Effector CD4-positive, alpha-beta T cell (primary cell): ENCODE measurements at places on chromosomes 12 and 14.

DNA sequence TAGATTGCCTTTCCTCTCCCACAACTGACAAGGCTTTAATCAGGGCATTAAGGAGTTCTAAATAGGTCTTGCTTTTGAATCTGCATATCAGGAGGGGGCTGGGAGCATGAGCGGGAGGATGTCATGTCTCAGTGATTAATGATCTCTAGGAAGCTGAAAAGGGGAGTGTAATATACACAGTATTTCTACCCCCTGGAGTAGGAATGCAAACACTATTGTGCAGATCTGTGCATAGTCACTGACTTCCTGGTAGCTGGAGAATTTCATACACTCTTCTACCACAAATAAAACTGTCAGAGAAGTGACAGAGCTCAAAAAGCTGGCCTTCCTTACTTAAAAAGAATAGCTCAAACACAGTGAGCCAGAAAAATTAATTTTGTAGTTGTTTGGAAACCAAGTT lies 65.8 kb downstream of the RIC8B start:
- DNase-seq: no peak

DNA sequence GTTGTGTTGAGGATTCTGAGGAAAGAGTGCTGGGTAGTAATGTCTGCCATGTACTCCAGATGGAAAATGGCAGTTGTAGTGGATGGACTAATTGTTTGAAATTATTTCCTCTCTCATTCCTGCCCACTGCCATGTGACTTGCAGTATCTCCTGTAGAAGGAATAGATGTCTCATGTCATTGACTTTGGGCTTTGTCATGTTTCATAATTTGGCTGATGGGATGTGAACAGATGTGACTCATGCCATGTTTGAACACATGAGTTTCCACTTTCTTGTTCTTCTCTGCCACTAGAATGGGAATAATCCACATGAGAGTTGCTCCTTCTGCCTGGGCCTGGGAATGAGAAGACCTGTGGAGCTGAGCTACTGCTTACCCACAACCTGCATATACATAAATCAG lies 2.4 kb upstream of the CALCOCO1 start:
- no peak for DNase-seq

DNA sequence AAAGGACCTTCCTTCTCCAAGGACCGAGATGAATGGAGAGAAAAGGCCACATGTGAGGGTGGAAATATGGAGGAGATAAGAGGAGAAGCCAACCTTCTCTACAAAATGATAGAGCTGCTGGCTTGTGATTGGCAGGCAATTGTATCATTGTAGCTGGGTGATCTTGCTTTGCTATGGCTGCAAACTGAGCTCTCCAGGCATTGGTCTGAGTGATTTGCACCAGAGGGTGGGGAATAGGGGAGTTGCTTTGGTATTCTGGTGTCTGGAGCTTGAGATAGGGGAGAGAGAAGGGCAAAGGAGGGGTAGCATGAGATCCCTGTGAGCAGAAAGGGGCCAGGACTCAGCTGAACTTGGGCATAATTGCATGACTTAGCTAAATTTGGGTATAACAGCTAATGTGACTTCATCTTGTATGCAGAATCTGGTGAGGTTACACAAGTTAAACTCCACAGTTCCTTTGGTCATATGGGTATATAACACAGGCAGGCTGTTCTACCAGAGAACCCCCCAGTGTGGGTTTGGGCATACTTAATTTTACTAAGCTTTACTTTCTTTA lies 72.0 kb downstream of the FOS start:
- no peak for DNase-seq

GRCh38 chr14:71414631-71415403 lies 507.6 kb downstream of the PCNX1 start:
- DNase-seq: no peak

GRCh38 chr12:79023784-79024183 lies 159.2 kb downstream of the SYT1 start:
- DNase-seq: no peak

DNA sequence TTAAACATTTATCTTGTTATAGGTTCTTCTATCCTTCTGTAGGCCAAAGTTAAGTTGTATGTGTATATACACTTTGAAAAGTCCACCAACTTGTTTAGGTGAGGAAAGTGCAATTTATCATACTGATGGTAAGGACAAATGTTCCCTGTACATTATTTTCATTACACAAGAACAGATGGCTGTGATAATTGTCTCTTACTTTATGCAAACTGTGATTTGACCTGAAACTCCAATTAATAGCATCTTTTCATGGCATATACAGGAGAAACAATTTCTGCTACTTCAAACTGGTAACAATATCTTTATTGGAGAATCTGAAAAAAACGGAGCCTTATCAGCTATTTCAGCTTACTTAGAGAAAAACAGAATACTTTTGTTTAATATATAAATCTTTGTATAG lies 5.6 kb downstream of the TRIM9 start:
- DNase-seq: no peak

GRCh38 chr12:46168426-46168825 lies 100.4 kb downstream of the SLC38A1 start:
- no peak for DNase-seq

DNA sequence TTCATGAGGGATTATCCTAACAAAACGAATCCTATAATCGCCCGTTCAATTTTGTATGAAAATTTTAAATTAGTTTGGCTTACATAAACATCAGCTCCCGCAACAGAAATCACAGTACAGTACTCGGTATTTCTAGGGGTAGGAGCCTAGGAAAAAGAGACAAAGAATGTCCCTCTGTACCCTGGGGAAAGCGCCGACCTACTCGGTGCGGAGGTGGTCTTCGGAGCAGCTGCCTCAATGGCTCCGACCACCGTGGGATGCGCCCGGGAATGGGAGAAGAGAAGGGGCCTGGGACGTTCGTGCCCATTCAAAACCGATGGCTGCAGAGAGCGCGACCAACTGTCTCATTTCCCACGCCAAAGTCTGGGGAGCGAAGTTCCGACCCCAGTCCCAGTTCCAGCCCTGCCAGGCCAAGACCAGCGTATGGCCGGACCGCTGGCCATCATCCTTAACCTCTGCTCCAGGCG lies 618 bp downstream of the GNPNAT1 start:
- DNase-seq: no peak

GRCh38 chr12:40198601-40199000 lies 26.2 kb upstream of the LRRK2 start:
- no peak for DNase-seq

DNA sequence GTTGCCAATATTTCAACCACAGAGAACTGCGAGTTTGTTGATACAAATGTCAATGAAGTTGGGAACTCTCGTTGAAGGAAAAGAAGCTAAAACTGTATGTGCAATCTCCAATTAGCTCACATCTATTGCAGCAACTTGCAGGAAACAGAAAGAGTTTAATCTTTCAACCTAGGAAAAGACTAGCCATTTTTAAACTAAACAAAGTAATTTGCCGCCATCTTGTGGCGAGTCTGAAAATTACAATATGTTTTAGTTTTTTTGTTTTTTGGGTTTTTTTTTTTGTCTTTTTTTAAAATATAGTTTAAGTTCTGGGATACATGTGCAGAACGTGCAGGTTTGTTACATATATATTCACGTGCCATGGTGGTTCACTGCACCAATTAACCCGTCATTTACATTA lies 131.2 kb upstream of the FOXG1 start:
- no peak for DNase-seq

- DNase-seq: no peak
Measured at GRCh38 chr12:15829949-15830348, 40.8 kb upstream of the EPS8 start.

DNA sequence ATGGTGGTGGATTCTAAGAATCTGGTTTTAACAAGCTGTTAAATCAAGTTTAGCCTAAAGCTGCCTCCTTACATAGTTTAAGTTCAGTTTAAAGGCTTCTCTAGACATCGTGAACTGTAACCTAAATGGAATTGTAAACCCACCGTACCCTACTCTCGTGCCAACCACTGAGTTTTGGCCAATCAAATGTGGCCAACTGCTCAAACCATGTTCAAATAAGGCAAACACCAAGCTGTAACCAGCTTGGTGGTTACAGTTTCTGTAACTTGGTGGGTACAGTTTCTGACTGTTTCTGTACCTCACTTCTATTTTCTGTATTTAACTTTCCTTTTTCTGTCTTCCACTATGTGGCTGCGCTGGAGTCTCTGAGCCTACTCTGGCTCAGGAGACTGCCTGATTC lies 131.9 kb upstream of the DDHD1 start:
- DNase-seq: no peak

- no peak for DNase-seq
Measured at GRCh38 chr14:39351708-39352107, 80.5 kb downstream of the FBXO33 start.

- no peak for DNase-seq
Measured at GRCh38 chr14:73466861-73467260, 8.5 kb upstream of the NUMB start.

GRCh38 chr12:116727261-116727660 lies 10.6 kb downstream of the SPRING1 start:
- DNase-seq: no peak

GRCh38 chr12:40238266-40238902 lies 13.6 kb downstream of the LRRK2 start:
- DNase-seq: no peak

DNA sequence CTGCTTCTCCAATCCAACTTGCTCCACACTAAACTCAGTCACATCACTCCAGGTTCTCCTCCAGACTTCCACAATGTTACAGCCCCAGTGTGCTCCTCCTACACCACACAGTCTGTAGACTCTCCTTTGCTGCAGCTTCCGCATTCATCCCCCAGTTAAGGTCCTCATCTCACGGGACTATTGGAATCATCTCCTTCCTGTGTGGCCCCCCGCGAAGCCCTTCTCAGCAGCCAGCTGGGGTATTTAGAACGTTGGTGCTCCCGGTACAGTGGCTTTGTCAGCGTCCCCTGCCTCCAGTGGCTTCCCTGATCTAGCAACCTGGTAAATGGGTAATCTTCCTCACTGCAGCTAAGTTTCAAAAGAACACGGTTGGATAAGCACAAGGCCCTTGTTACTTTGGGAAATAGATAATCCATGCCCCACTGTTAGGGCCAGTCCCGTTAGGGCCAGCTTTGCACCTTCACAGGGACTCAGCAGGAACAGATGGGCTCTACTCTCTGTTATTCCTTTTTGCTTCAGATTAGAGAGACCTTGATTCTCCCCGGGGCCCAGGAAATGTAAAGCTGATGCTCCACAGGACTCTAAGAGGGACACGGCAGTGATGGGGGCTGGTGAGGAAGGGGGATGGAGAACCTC lies 823 bp upstream of the TSPAN11 start:
- DNase-seq: no peak

GRCh38 chr12:67578976-67579661 lies 69.4 kb upstream of the DYRK2 start:
- no peak for DNase-seq

DNA sequence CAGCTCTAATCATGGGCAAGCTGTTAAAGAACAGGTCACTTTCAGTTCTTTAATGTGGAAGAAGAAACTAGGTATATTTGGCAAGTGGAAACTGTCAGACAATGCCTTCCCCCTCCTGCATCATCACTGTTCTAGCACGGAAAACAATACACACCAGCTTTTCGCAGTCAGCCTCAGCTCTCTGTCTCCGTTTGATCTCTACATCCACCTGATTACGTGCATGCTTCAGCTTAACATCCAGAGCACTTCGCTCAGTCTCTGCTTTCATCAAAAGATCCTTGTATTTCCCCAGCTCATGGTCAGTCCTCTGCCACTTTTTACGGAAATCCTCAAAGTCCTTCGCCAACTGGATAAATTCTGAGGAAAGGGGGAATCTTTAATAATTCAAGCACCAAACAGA lies 19.0 kb downstream of the RACGAP1 start:
- DNase-seq: no peak

- no peak for DNase-seq
Measured at GRCh38 chr12:1873531-1874510, 44.6 kb downstream of the CACNA2D4 start.

DNA sequence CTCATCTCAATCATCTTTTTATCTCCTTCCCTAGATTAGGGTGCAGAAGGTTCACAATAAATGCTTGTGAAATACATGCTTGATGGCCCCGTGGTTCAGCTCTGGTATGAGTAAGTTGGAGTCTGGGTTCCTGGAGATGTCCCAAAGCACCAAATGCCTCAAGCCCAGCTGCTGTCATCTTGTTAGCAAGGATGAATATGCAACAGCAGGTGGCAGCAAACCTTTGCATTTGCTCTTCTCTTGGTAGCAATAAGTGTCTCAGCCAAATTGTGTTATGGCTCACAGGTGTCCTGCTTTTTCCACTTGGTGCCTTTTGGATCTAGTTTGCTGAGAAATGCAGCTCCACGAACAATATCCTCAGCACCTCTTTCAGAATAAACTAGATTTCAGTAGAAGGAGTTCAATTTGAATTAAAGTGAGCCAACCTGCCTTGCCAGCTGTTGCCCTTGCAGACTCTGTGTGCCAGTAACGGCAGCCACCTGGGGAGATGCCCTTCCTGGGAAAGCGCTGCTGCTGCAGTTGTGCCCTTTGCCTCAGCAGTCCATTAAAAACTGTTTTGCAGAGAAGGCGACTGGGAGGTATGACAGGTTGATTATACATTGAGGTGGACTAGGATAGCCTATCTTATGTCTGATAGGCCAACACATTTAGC lies 417.3 kb downstream of the SNAPC1 start:
- DNase-seq: no peak

- no peak for DNase-seq
Measured at GRCh38 chr12:57545809-57546437, 1.1 kb downstream of the DCTN2 start.

DNA sequence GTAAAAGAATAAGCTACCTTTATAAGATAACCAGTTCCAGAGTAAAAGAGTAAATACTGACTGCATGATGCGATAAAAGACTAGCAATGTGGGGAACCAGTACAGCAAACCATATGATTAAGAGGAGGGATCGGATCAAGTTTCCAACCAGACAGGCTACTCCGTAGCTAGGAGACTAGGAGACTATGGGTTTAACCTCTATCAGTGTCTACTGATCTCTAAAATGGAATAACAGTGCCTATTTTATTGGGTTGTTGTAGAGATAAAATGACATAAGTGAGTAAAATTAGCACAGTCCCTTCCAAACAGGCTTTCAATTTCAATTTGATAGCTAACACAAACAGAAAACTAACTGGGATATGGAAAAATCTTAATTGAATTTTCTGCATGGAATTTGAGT lies 76.0 kb downstream of the PAWR start:
- DNase-seq: no peak
